ENCODE measurements at places on chromosomes 12 and 14.

- DNase-seq, result no peak
Observed at GRCh38 chr14:92494512-92494911, 19.1 kb upstream of the RIN3 start.

GRCh38 chr12:5230156-5230555 lies 186.5 kb downstream of the KCNA5 start:
- no peak for DNase-seq

- DNase-seq, result no peak
Observed at GRCh38 chr14:32043624-32044023, 33.5 kb upstream of the ARHGAP5 start.

DNA sequence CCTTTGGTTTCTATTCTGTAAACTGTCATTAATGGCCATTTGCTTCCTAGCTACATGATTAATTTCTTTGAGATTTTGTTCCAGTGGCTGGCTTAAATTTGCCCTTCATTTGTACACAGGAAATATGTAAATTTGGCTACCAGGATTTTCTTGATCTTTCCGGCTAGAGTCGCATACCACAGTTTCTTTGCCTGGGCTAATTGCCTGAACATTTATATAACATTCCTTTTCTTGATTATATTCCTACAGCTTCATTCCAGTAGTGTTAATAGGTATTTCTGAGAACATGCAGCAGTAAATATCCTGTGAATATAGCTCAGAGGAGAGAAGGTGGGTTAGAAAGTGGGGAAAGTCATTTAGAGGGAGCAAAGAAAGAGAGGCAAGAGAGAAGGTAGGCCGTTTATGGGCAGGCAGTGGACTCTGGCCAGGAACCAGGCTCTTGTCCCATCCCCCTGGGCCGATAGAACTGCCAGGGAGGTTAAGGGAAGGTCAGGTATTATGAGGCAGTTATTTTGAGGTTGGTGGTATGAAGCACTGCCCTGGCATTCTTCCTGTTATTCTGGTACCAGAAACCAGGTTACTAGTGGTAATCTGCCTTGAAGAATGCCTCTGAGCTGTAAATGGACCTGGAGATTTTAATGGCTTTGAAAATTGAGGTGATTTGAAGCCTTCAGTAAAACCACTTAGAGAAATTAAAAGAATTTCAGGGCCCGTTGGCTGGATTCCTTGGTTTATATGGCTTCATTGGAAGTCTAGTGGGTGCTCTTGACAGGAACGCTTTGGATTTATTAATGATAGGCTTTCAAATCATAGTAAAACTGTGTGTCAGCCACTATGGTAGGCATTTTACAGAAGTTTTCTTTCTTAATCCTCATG lies 4.4 kb downstream of the RNF10 start:
- no peak for DNase-seq

GRCh38 chr14:23162800-23163199 lies 20.7 kb downstream of the SLC7A8 start:
- no peak for DNase-seq

GRCh38 chr14:51224551-51224950 lies 15.5 kb upstream of the TMX1 start:
- DNase-seq, result no peak

DNA sequence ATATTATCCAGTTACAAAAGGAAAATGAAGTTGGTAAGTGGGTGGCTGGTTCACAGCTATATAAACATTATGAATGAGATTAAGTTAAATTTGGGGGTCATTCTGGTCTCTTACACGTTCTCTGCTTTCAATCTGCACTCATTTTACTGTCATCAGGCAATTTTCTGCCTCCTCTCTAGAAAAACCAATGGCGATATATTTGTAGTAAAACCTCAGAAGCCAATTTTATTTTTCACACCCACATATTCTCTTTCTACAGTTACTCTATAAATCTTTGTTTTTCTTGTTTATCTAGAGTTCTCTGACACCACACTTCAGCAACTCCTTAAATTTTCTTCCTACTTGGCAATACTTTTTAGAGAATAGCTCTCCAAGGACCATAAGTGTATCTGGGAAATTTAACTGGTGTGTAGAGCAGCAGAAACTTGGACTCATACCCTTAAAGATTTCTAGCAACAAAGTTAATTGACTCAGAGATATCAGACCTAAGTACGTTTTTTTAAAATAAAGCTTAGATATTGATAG lies 926.9 kb downstream of the TMTC2 start:
- no peak for DNase-seq

GRCh38 chr14:75399843-75400775 lies 27.7 kb upstream of the JDP2 start:
- DNase-seq, result peak; percentile 97

- no peak for DNase-seq
Observed at GRCh38 chr14:90517076-90517841, 120.4 kb downstream of the CALM1 start.

- DNase-seq, result no peak
Observed at GRCh38 chr14:54702014-54702491, 135.1 kb downstream of the SAMD4A start.

- no peak for DNase-seq
Observed at GRCh38 chr14:54230645-54231044, 166.2 kb upstream of the CDKN3 start.

GRCh38 chr12:129984106-129984505 lies 80.3 kb upstream of the TMEM132D start:
- no peak for DNase-seq

- DNase-seq, result no peak
Observed at GRCh38 chr12:79086541-79087296, 222.1 kb downstream of the SYT1 start.

DNA sequence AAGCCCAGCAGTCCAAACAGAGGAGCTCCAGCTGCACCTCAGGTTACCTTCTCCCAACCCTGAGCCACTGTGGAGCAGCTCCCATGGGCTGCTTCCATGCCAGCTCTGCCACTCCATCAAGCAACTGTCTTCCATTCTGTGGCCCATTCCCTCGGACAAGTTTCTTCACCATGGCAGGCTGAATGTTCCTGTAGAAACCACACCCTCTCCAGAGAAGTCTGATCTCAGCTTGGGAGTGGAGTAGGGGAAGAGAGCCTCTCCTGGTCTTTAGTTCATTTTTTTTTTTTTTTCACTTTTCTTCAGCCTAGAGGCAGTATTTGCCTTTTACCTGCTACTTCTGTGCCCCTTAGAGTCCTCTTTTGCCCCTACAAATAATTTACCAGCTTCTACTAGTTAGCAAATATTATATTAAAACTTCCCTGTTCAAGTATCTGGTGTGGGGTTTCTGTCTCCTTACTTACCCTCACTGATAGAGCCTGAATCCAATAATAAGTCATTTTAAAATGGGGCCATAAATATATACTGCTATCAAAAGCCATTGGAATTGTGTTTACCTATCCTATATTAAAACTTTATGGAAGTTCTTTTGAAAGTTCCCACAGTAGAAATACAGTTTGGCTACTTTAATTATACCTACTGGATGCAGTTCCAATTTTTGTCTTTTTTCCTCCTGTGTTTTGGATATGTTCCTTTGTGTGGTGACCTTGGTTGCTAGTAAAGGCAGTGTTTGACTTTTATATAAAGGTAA lies 11.7 kb upstream of the SLC17A8 start:
- DNase-seq, result no peak

DNA sequence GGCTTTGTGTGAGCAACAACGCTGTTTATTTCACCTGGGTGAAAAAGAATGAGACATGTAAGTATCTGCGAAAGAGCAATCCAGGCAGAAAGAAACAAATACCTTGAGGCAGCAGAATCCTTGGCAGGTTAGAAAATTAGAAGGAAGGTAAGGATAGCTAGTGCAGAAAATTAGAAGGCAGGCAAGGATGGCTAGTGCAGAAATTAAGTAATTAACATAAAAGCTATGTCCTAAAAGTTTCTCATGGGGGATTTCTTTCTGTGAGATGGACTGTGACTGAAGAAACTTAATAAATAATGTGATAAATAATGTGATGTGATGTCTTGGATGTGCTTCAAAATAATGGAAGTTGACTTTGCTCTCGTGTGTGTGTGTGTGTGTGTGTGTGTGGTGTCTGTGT lies 9.9 kb upstream of the TRIP11 start:
- no peak for DNase-seq

DNA sequence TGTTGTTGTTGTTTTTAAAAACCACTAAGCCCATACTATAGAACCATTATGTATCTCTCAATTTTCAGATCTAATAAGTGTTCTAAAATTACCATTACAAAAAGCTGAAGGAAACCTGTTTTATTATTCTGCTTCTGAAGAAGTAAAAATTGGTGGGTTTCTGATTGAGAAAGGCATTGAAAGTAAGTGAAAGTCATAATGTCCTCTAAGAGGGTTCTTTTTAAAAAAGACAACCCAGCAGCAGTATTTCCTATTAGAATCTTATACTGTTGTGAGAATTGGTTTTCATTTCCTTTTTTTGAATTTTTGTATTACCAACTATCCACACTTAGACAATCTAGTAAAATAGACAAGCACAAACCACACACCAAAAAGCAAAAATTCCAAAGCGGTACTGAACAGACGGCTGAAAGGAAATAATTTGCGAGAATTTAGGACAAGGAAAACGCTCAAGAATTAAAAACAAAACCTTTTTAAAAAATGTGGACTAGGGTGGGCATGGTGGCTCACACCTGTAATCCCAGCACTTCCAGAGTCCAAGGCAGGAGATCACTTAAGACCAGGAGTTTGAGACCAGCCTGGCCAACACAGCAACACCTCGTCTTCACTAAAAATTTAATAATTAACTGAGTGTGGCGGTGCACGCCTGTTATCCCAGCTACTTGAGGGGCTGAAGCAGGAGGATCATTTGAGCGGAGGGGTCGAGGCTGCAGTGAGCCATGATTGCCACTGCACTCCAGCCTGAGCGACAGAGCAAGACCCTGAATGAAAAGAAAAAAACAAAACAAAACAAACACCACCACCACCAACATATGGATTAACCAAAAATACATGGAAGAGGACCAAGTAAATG lies 66.7 kb upstream of the AP4S1 start:
- DNase-seq, result no peak

- DNase-seq, result peak; percentile 46
Observed at GRCh38 chr12:119082016-119082415, 96.7 kb upstream of the HSPB8 start.

DNA sequence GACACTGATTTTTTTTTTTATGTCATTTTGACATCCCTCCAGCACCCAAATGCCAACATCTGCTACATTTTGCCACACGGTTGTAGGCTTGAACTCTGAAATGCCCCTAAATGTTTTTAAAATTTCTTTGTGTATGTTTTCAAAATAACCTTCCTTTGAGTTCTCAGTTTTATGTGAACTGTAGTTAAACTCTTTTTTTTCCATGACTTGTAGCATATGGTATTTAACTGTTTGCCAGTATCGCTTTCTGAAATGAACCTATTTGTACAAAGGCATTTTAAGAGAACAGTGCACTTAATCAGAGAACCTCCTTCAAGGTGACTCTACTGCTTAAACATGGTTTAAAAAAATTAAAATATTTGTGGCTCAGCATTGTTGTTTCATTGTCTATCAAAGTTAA lies 61.5 kb downstream of the PDE3A start:
- no peak for DNase-seq

DNA sequence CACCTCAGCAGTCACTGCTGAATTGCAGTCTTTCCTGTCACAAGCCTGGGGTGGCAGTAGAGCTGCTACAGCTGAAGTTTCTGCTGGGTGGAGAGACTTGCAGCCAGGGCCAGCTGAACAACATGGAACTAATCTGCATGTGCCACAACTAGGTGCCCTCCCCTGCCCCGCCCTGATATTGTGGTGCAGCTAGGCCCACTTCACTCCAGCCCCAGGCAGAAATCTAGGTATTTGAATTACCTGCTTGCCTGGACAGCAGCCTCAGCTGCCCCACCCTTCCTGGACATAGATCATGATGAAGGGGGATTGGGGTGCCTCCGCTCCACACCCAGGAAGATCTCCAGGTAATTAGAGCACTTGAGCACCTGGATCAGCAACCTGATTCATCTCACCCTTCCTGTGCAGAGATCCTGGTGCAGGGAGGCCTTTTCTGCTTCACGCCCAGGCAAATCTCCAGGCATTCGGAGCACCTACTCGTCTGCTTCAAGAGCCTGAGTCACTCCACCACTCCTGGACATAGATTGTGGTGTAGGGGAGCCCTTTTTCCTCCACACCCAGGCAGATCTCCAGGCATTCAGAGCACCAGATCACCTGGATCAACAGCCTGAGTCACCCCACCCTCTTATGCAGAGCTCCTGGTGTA lies 477.0 kb downstream of the SOX5 start:
- no peak for DNase-seq

GRCh38 chr12:2439332-2440100 lies 355.3 kb upstream of the FKBP4 start:
- no peak for DNase-seq

- DNase-seq, result no peak
Observed at GRCh38 chr12:73452672-73453469, 1084.8 kb upstream of the ATXN7L3B start.

- no peak for DNase-seq
Observed at GRCh38 chr12:113853491-113853890, 112.6 kb downstream of the RBM19 start.

- DNase-seq, result peak; percentile 66
Observed at GRCh38 chr14:54754623-54755386, 147.8 kb downstream of the GCH1 start.

GRCh38 chr12:49260166-49260565 lies 4.7 kb upstream of the TUBA1C start:
- no peak for DNase-seq

DNA sequence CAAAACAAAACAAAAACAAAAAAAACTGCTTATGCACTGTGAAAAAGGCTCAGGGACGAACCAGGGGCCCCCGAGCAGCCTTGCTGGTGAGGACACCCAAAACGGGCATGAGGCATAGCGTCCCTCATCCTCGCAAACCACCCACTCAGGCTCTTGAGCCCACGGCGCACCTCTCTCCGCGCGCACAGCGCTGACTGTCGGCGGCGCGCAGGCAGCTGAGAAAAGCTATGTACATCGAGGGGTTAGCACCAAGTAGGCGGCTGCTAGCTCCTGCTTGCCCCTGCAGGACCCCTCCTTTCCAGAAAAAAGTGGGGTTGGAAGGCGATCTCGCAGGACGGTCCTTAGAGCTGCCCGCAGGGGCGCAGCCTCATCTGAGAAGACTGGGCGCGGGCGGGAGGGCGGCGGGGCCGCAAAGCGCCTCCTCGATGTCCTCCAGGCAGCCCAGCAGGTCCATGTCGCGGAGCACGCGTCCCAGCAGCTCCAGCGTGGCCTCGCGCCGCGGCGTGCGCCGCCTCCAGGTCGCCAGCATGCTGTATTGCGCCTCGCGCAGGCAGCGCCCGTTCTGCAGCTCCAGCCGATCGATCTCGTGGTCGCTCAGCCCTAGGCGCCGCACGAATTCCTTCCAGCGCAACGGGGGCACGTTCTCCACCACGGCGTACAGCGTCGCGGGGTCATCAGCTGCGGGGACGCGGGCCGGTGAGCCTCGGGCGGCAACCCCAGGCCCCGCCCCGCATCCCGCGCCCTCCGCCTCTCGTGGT lies 12.8 kb downstream of the TNFRSF1A start:
- DNase-seq, result peak; percentile 57

DNA sequence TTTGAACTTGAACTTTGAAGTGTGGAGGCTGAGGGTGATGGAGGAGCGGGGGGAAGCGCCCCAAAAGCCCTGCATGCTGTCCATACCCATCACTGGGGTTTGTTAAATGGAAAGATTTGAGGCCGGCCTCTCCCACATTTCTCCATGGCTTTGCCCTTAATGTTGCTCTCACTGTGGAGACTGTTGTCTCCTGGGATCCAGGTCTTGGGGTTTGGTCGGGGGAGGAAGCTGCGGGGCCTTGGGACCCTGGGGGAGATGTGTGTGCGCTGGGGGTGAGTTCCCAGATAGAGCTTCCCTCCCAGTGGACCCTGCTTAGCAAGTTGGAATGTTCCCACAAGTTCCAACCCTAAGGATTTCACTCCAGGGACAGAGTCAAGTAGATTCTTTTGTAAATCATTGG lies 28.0 kb upstream of the LRTM2 start:
- no peak for DNase-seq

Data from BE2C (cell line).